ENCODE measurements at places on chromosomes 12 and 14. TPM values are rescaled to one million over a fixed set of nuclear protein-coding genes. Genes with fewer than 3 reads are reported as not detected.

- DNase-seq, result no peak
Observed at GRCh38 chr14:103206836-103207387, 83.7 kb downstream of the TNFAIP2 start.

GRCh38 chr12:78081590-78082314 lies 251.1 kb downstream of the NAV3 start:
- no peak for DNase-seq

DNA sequence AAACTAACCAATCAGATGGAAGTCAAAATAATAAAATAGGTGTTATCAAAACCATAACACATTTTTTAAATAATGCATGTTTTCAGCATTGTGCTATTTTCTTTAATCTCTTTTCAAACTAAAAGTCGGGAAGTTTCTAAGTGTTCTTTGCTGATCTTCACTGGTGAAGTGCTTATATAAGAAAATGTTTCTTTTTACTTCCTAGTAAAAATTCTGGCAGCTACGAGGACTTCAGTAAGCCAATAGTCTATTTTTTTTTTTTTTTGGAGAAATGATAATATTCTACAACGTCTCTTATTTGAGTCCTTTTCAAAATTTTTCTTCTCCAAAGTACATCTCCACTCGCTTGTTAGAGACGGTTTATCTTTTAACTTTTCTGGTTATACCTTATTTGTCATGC lies 448.0 kb downstream of the SLC6A15 start:
- DNase-seq, result no peak

DNA sequence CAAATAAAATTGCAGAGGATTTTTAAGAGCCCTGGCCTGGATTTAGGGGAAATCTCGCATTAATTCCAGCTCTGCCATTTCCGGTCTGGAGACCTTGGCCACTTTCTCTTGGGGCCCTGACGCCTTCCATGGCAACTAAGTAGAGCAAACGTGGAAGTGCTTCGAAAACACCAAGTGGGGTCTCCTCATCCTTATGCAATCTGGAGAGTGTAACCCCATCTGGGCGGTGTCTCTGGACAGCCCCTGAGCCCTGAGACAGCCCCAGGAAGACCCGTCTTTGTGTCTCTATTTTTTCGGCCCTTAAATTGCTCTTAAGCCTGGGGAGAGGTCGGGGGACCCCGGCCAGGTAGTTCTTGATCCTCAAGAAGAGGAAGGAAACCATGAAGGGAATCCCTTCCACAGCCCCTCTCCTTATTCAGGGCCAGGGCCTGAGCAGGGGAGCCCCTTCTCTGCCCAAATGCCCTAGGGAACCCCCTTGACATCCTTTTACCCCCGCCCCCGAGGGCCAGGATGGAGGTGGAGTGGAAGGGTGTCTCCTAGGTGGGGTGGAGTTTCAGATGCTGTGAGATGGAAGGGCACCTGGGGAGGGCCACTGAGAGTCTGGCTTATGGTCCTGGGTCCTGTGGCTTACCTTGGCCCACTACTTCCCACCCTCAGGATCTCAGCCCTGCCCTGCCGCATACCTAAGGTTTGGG lies 17.6 kb upstream of the NR4A1 start:
- DNase-seq, result no peak

DNA sequence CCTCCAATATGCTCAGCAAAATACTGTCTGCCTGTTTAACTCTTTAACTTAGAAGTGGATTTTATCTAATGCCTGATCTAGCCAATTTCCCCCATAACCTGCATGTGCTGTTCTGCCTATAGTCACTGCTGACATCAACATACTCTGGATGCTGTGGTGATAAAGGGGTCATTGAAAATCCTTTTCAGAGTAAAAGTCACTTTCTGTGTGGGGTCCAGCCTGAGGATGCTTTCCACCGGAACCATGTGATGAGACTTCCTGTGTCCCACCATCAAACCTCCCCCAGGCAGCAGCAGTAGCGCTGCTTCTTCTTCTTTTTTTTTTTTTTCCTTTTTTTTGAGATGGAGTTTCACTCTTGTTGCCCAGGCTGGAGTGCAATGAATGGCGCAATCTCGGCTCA lies 607.0 kb downstream of the BCL11B start:
- DNase-seq, result no peak

GRCh38 chr12:6618483-6619225 lies 11.5 kb upstream of the CHD4 start:
- no peak for DNase-seq

- peak; percentile 76 for DNase-seq
Observed at GRCh38 chr12:56029666-56030293, 8.9 kb downstream of the IKZF4 start.

- no peak for DNase-seq
Observed at GRCh38 chr14:95964901-95965300, 74.3 kb upstream of the C14orf132 start.

DNA sequence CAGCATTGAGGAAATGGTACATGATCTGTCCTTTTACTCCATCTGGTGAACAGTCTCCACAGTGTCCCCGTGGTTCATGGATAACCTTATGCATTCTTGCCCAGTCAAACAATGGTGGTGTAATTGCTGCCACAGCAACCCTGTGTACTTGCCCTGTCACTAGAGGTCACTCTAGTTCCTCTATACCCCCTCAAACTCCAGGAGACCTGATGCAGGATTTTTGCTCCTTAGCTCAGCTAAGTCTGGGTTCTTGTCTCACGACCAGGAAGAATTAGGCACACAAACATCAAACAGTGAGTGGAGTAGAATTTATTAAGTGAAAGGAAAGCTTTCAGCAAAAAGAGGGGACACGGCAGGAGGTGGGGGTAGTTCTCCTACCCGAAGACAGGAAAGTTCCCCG lies 24.7 kb upstream of the EEA1 start:
- no peak for DNase-seq

DNA sequence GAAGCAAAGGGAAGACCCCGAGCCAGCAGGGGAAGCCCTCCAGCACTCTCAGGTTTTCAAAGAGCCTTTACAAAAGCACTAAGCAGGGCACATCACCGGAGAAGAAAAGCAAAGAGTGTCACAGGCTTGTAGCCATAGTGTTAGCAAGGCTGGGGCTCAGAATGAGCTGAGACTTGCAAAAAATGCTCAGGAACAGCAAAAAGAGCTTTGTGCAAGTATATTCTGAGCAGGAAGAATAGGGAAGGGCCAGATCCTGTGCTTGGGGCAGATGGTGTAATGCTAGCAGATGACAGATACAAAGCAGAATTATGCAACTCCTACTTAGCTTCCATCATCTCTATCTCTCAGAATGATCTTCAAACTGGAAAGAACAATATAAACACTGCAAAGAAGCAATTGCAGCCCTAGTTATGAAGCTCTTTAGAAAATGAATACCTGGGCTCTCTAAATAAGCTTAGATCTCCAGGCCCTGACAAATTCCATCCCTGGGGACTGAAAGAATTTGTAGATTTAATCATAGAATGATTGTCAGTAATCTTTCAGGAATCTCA lies 23.7 kb upstream of the PARP11 start:
- DNase-seq, result no peak

DNA sequence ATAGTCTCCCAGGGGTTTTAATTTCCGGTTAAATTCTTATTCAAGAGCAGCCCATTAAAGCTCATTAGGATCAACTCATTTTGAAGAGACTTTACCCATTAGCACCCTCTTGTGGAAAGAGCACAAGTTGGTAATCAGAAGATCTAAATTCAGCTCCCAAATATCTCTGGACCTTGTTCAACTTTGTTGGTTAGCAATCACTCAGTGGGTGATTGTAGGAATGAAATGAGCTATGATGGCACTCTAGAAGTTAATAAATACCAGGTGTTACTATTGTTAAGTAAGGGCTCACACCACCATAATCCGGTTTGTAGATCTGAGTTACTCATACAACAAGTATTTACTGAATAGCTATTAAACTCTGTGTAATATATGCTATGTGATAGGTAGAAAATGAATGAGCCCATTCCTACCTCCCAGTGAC lies 42.9 kb downstream of the TRIP11 start:
- DNase-seq, result peak; percentile 85

- DNase-seq, result no peak
Observed at GRCh38 chr12:132375747-132376463, 46.5 kb upstream of the GALNT9 start.

- no peak for DNase-seq
Observed at GRCh38 chr12:46938071-46938678, 112.4 kb upstream of the SLC38A4 start.

DNA sequence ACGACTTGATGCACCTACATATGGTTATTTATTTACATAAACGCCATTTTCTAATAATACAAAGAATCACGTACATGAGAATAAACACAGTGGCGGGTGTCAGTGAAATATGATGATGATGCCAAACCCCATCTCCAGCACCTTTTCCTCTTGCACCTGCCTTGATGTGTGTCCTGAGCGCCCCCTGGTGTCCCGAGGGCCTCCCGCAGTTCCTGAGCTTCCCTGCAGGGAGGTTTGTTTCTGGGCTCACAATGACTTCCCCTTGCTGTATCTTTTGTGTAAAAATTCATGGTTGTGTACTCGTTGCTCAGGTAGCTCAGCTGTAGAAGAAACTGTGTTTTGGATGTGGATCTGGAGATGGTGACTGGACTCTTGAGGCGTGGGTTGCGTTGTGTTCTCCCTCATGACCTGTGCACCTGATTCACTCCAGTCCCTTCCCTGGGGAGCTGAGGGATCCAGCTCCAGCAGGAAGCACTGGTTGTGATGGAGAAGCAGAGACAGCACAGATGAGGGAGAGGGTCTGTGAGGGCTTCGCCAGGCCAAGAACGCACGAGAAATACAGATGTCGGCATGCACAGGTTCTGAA lies 1037.8 kb downstream of the TMEM121 start:
- no peak for DNase-seq

GRCh38 chr12:54147186-54147585 lies 41.6 kb downstream of the SMUG1 start:
- no peak for DNase-seq

GRCh38 chr14:99158646-99159165 lies 113.3 kb downstream of the BCL11B start:
- DNase-seq, result no peak

GRCh38 chr14:60632777-60633176 lies 16.5 kb downstream of the SIX1 start:
- no peak for DNase-seq

DNA sequence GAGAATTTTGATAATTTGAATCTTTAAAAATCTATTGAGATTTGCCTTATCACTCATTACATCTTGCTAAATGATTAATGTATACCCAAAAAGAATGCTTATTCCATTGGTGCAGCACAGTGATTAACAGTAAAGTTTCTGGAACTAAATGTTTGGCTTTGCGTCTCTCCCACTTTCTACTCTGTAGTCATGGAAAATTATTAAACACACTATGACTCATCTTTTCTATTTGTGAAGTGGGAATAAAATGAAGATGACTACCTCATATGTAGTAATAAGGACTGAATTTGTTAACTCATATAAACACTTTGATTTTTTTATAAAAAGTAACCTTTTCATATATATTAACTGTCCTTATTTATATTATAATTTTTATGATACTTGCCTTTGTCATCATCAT lies 118.1 kb downstream of the RERGL start:
- DNase-seq, result no peak

GRCh38 chr12:126534495-126534894 lies 1469.3 kb downstream of the AACS start:
- no peak for DNase-seq

- no peak for DNase-seq
Observed at GRCh38 chr14:99672506-99673304, 11.4 kb upstream of the CYP46A1 start.

GARIN6 gene
- polyA plus RNA-seq, result not detected

PLCZ1 gene
- not detected for polyA plus RNA-seq

LRCOL1 gene
- polyA plus RNA-seq, result 1.5 TPM

TMEM253 gene
- polyA plus RNA-seq, result 0.14 TPM

ASIC1 gene
- 0.66 TPM for polyA plus RNA-seq

TSPAN11 gene
- polyA plus RNA-seq, result 3.7 TPM

RNU4-1 gene
- under 0.01 TPM for polyA plus RNA-seq

CLEC1A gene
- 21.2 TPM for polyA plus RNA-seq
